ENCODE measurements at places on chromosomes 3 and 15.

- DNase-seq: no peak
Measured at GRCh38 chr15:83605111-83605945, 48.6 kb upstream of the ADAMTSL3 start.

GRCh38 chr3:31688984-31689383 lies 156.3 kb downstream of the STT3B start:
- no peak for DNase-seq

DNA sequence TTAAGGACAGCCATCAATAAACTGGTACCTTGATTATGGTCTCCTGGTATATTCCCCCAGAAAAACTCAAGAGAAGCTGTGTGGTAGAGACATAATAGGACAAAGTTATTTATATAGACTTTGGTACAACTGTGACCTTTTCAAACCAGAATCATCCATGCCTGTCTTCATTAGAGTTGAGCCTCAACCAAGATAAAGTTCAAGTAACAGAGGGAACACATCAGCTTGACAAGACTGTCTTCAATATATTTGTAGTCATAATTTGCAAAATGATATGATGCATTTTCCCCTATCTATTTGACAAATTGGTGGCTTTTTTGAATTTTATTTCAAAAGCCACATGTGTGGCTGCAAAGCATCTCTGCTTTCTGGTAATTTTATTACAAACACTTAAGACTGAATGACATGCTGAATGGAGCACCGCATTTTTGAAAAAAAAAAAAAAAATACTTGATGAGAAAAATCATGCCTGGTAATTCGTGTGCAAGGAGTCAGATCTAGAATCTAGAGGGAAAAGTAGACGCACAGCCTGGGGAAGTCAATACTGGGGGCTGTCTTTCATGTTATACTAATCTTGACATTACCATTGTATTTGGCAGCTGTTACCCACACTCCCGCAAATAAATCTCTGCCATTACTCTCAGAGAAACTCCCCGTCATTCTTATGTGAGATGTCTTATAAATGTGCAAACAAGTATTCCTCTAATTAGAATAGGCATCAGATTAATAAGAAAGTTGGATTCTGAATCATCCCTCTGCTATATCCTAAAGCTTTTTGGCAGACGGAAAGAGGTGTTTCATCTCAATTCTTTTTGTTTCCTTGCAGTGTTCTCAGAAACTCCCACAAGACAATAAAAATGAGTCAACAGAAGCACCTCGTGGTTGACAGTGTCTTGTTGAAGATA lies 554.8 kb upstream of the CBLB start:
- DNase-seq: no peak

DNA sequence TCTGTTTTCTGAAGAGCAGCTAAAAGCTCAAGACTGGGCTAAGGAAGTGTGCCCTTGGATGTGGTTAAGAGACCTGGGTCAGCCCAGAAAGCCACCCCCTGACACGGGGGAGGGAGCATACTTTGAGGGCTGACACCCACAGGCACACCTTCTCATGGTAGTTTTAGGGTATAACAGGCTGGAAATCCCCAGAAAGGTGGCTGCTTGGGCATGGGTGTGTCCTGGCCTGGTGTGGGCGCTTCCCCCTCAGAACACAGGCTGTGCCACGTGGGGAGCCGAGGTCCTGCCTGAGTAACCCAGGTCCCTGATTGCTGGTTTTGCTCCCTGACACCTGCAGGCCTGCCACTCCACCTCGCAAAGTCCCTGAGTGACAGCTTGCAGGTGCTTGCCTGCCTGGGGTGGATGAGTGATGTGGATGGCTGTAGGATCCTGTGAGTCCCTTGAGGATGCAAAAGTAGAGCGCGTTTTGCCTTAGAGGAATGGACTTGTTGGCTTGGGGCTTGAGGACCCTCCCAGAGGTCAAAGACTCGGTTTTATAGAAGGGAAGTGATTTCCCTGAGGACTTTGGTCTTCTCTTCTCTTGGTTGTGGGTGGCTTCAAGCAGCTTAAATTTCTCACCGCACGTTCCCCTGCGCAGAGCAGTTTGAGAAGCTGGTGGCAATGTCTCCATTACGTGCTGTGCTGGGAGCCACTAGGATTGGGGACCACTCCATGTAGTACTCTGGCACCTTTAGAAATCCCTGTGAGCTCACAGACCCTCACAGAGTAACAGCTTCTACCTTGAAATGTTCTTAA lies 94.4 kb downstream of the DNASE1L3 start:
- DNase-seq: peak; percentile 20

GRCh38 chr3:11438646-11439045 lies 166.4 kb downstream of the ATG7 start:
- no peak for DNase-seq

DNA sequence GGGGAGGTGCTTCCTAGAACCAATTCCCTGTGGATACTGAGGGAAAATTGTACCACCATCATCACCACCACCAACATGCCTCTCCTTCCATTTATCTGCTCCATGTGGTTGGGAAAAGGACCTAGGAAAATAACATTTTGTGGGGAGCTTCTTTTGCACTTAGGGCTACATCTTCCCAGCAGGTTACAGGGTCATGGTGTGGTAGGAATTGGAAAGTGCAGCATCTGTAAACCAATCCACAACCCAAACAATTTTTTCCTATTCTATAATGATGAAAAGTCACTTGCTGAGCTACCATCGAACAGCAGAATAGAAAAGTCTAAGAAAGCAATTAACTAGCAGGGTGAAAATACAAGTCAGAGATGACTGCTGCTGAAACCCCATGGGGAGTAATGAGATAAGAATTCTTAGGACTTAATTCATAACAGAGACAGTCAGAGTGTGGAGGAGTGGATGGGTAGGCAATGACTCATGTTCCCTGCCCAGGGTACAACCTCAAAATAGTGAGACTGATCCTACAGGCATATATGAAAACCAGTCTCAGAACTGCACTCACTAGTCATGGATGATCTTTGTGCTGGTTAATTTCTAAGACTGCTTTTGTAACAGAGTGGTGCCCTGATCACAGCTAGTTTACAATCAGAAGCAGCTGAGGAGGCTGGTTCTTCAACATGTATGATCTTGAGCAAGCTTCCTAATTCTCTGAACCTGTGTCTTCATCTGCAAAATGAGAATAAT lies 38.1 kb upstream of the LEKR1 start:
- no peak for DNase-seq

DNA sequence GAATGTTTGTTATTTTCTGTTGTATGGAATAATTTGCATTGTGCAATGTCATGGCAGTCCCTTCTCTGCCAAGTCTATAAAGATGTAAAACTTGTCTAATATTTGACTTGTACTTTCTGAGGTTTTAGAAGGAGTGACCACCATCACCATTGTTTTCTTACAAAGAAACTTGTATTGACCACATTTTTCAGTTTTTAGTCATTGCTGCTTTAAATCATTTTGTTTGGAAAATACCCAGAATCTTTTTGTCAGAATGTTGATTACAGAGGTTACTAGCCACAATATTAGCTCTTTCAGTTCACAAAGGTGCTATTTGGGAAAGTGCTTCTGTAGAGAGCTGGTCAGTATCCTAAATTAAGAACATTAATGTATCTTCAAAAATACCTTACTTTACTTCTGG lies 532.4 kb upstream of the GBE1 start:
- no peak for DNase-seq

DNA sequence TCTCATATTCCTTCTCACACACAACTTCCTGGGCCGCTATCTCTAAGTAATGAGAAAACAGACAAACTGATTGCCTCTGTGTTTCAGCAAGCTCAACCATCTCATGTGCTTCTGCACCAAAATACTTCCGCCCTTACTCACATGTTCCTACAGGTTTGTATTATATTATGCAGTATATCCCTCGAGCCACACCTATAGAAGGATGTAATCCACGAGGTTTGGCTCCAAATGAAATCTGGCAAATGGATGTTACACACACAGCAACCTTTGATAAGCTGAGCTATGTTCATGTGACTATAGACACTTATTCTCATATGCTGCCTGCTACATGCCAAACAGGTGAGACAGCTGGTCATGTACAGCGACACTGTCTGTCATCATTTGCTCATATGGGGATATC lies 22.6 kb downstream of the CCRL2 start:
- DNase-seq: no peak

- DNase-seq: no peak
Measured at GRCh38 chr15:47218295-47218694, 499.0 kb upstream of the SEMA6D start.

GRCh38 chr3:151146731-151147091 lies 56.3 kb downstream of the GPR171 start:
- no peak for DNase-seq

- DNase-seq: no peak
Measured at GRCh38 chr3:45398178-45398577, 9.8 kb downstream of the LARS2 start.

DNA sequence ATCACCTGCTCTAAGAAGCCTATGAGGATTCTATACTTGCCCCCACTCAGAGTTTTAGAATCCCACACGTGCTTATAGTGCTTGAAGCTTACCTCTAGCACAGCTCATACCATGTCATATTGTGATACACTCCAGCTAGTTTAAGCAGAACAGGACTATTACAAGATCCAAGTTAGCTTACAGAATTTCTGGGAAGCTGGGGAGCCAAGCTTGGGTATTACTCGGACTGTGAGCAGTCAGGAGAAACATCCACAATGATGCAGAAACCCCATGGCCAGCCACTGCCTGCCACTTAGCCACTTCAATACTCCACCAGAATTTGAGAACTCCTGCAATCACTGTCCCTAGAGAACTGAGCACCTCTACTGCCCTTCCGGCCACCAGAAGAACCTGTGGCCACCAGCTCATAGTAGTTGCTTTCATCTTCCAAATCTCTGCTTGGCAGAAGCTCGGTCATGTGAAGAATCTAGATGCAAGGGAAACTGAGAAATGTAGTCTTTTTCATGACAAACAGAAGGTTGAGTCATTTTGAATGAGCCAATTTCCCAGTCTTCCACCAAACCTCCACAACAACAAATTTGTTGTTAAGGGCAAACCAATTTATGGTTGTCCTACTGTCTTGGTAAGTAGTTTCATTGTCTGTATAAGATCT lies 27.7 kb upstream of the SSR3 start:
- DNase-seq: no peak

DNA sequence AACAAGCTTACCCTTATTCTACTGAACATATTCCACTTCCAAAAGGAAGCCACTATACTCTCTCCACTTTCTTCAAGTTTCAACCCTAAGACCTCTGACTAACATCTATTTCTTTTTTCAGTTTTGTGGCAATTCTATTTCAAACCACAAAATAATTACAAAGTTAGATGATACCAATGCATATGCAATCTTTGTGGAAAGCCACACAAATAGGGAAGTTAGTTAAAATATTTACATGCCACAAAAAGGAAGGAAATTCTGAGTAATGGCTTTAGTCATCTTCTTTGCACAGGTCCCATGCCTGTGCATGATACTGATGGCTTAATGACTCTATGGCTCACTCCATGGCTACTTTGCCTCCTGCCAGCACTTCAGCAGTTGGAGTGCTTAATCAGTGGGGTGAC lies 57.0 kb upstream of the MCTP2 start:
- DNase-seq: no peak

DNA sequence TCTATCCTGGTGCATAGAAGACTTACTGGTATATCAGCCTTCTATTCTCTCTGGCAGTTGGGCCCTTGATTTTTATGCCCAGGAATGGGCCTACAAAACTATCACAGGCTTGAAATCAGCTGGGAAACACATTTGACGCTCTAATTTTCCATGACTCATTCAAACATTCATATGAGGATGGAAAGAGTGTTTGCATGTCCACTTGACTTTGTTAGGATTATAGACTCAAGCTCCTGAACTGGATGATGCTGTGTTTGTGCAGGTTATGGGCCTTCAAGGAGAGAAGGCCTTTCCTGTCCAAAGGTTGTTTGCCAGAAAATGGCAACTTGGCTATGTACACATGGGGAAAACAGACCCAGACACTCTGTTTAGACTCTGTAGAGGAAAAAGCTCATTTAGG lies 219.9 kb downstream of the GAP43 start:
- DNase-seq: no peak

DNA sequence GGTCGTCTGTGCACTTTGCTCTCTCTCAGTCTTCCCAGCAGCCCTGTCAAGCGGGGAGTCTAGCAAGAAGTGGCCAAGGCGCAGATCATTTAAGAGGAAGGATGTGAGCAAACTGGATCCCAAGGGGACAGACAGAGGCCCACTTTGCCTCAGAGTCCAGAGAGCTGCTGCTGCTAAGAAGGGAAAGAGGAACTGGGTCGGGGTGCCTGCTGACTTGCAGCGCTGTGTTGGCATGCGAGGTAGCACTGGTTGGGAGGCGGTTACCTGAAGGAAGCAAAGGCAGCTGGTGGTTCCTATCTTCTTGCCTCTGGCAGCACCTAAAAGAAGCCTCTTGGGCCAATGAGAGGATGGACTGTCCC lies 28.1 kb downstream of the SMAD3 start:
- no peak for DNase-seq

- DNase-seq: no peak
Measured at GRCh38 chr3:112775011-112775742, 71.5 kb downstream of the CD200R1L start.

DNA sequence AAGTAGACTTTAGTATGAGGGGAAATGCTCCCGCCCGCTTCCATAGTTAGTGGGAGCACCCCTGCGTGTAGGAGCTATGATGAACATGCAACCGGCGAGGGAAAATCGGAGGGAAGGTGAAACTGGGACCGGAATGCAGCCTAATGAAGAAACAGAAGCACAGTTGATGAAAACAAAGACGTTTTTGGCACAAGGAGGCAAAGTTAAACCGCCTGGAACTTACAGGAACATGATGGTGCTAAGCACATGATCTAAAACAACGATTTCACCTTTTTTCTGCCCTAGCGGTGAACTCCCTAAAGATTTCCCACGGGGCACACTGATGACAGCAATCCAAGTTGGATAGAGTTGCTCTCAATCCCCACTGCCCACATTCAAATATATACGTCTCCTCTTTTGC lies 49.4 kb upstream of the SPATA12 start:
- DNase-seq: no peak

DNA sequence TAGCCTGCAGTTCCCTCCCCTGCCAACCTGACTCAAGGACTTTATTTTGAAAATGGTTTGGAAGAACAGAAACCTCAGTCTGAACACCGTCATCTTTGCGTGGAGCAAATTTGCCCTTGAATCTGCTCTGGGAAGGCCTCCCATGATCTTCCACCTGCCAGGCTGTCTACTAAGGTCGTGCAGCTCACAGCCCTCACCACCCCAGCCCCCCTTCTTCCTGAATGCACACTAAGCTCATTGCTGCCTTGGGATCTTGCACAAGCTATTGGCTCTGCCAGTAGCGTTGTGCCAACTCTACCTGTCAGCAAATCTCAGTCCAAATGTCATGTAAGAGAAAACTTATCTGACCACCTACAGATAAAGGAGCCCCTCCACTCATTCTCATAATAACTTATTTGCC lies 141.5 kb downstream of the USP13 start:
- no peak for DNase-seq

- DNase-seq: peak; percentile 44
Measured at GRCh38 chr15:52527911-52528563, 643 bp downstream of the MYO5A start.
